Activated CD4-positive, CD25-positive, alpha-beta regulatory T cell treated with anti-CD3 and anti-CD28 coated beads, Interleukin-2, amount 50 U/mL, for 24 hours (primary cell): ENCODE measurements at places on chromosomes 11 and 22.
A peak's percentile ranks its signal among the peaks of the same experiment; 100 is the strongest.

DNA sequence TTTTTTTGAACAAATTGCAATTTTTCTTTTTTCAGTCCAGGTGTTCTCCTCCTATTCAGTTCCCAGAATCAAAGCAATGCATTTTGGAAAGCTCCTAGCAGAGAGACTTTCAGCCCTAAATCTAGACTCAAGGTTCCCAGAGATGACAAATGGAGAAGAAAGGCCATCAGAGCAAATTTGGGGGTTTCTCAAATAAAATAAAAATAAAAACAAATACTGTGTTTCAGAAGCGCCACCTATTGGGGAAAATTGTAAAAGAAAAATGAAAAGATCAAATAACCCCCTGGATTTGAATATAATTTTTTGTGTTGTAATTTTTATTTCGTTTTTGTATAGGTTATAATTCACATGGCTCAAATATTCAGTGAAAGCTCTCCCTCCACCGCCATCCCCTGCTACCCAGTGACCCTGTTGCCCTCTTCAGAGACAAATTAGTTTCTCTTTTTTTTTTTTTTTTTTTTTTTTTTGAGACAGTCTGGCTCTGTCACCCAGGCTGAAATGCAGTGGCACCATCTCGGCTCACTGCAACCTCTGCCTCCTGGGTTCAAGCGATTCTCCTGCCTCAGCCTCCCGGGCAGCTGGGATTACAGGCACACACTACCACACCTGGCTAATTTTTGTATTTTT lies 6.2 kb upstream of the UBE4A start:
- no peak for ATAC-seq

DNA sequence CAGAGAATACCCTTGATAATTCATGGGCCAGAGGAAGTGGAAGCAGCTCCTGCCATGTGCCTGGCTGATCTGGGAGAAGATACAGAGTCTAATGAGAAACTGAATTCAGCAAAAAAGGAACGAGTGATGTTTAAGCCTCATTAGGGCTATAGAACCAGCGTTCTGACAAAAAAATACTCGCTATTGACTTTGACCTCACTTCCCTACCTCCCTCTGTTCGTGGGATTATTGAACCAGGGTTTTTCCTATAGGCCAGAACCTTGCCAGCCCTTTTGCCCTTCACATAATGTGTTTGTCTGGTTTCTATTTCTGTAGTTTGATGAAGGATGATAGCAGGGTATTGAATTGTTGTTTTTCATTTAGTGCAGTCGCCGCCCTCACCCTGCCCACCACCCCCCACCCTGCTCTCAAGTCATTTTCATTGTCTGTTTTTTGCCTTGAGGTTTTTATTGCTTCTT lies 7.6 kb upstream of the RBFOX2 start:
- no peak for ATAC-seq

- ATAC-seq: no peak
Measured at GRCh38 chr11:86440305-86440716, 65.6 kb downstream of the CCDC81 start.

GRCh38 chr11:110000031-110000502 lies 93.1 kb upstream of the ZC3H12C start:
- peak; percentile 90 for ATAC-seq

DNA sequence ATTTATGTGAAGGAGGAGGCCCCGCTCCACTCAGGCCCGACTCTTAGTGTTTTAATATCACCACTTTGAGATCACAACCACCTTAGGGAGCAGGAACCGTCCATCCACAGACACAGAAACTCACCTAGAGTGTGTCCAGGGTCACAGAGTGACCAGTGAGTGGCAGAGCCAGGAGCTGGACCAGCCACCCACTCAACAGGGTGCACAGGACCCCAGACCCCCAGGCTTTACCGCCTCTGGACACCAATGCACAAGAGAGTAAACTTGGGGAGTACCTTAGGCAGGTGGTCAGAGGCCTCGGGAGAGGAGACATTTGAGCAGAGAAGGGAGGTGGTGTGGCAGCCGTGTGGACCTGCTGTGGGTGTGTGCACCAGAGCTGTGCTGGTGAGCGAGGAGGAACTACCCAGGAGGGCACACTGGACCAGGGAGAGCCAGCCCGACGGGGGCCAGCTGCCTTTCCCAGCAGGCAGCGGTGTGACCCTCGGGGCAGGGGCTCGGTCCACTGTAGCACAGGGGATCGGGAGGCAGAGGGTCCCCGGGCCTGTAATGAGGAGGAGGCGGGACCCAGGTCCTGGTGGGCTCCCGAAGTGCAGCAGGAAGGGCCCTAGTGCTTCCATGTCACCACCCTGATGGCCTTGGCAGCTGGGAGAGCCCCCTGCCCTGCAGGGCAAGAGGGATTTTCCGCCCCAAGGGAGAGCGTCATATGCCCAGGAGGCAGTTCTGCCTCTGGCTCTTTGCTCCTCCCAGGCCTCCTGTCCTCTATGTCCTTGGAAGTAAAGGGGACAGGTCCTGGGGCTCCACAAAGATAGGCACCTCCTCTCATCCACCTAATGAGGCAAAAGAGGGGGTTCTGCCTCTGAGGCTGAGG lies 7.5 kb upstream of the NLRP6 start:
- ATAC-seq: no peak

DNA sequence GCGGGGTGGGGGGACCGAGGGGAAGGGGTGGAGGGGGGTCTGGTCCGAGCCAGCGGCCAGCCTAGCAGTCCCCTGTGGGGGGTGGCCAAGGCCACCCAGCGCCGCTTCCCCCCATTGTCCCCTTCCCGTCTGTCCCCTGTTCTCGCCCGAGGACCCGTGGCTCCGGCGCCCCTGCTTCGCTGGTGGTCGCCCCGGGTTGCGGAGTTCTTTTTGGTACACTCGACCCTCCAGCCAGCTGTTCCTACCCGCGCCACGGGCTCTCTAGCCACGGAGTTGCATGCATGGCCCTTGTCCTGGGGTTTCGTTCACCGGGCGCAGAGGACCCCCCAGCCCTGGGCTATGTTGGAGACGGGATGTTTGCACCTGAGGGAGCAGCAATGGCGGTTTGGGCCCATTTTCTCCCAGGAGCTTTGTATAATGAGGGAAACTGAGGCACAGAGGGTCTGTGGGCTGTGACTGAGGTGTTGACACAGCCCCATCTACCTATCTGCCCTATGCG lies 489 bp downstream of the RNF214 start:
- no peak for ATAC-seq

DNA sequence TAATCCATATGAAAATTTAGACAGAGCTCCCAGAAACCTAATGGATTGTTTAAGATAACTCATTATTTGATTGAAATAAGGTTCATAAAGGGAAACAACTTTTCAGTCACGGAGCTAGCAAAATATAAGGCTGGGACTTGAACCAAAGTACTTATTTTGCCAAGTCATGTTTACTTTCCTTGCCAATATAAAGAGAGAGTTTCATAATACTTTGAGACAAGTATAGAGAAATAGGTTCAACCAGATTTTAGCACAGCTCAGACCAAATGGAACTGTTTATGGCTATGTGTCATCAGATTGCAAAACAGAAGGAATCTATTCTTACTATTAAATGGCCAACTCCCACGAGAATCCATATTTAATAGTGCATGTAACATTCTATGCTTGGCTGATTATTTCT lies 1517.5 kb upstream of the TENM4 start:
- no peak for ATAC-seq

DNA sequence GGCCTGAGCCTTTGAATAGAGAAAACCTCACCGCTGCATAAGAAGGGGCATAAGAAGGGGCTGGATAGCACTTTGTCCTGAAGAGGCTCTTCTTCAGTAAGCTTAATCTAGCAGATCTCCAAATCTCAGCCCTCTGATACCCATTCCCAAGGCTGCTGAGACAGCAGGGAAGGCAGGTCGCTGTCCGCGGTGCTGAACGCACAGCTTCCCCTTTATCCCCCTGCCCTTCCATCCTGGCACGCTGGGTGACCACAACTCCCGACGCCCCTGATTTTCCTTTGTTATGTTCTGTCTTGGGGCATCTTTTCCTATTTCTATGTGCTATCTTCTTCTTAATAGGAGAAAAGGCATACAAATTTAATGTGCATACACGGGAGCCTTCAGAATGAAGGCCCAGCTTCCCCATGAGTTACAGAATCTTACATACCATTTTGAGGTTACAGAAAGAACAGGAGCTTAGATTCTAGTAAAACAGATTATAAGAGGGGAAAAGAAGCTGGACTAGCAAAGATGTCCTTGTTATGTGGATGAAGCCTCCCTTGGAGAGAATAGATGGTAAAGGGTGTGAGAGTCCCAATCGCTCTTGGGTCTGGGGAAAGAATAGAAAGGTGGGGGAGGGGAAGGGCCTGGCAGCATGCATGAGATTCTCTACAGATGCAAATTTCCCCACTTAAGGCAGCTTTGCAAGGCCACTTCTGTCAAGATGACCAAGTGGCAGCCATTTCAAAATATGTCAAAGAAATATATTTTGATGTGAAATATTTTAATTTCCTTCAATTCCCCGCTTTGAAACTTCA lies 5.7 kb upstream of the SULT4A1 start:
- ATAC-seq: no peak

DNA sequence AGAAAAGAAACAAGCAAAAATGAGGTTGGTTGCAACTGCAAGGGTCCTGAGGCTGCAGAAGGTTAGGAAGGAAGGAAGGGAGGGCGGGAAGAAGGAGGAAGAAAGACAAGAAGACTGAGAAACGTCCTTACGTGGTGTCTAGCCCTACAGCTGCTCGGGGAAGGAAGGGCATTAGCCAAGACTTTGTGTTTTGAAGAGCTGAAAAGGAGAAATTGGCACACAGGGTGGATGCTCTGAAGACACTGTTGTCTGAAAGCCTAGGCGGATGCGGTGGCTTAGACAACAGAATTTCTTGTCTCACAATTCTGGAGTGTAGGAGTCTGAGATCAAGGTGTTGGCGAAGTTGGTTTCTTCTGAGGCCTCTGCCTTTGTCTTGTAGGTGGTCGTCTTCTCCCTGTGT lies 60.7 kb downstream of the MCM5 start:
- no peak for ATAC-seq

DNA sequence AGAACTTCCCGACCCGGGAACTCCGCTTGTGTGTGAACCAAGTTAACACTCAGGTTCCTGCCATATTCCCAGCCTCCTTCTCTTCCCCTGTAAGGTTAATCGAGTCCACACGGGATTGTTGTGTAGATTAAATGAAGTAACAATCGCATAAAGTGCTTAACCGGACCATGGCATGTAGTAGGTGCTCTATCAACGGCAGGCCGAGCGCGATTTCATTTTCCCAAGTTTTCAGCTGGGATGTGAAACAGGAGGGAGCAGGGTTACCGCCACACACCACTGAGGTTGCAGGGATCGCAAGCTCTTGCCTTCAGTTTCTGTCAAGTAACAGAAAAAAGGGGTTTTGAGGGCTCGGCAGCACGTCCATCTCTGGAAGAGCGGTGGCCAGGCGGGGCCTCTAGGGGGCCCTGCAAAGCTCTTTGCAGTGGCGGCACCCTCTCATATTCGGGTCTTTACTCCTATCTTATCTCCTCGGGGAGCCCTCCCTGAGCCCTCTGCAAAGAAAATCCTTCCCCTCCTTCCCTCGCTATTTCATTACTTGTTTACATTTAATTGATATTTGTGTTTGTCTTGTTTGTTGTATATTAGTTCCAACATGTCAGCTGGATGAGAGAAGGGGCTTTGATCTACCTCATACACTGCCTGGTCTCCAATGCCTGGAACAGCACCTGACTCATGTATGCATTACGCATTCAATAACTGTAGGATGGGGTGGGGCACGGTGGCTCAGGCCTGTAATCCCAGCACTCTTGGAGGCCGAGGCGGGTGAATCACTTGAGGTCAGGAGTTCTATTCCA lies 816 bp upstream of the PLEKHA7 start:
- no peak for ATAC-seq

DNA sequence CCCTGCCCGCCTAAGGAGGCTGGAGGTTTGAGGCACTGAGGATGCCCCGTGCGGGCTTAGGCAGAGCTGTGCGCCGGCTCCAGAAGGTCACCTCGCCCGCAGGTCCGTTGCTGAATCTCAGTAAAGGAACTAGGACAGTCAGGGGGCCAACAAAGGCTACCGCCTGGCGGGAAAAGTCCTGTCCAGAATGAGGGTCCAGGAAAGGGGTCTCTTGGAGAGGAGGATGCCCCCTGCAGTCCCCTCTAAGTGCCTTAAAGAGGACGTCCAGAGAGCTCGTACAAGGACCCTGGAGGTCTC lies 548 bp downstream of the PVALB start:
- ATAC-seq: no peak

GRCh38 chr22:43377548-43377895 lies 34.3 kb upstream of the MPPED1 start:
- ATAC-seq: no peak

- no peak for ATAC-seq
Measured at GRCh38 chr11:71116693-71117040, 135.7 kb downstream of the SHANK2 start.

GRCh38 chr11:57288771-57289579 lies 35.8 kb downstream of the TNKS1BP1 start:
- ATAC-seq: no peak

DNA sequence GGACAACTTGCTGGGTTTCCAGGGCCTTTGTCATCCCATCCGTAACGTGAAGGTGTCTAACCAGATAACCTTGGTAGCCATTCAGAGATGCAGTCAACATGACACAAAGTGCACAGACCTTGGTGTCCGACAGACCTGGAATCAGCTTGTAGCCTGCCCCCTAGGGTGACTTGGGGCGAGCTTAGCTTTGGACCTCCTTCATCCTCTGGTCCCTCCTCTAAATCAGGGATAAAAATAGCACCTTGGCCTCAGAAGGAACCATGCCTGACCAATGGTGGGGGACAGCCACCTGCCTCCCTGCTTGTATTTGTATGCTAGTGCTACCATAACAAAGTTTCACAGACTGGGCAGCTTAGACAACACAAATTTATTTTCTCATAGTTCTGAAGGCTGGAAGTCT lies 3.7 kb downstream of the SNRPD3 start:
- ATAC-seq: no peak

DNA sequence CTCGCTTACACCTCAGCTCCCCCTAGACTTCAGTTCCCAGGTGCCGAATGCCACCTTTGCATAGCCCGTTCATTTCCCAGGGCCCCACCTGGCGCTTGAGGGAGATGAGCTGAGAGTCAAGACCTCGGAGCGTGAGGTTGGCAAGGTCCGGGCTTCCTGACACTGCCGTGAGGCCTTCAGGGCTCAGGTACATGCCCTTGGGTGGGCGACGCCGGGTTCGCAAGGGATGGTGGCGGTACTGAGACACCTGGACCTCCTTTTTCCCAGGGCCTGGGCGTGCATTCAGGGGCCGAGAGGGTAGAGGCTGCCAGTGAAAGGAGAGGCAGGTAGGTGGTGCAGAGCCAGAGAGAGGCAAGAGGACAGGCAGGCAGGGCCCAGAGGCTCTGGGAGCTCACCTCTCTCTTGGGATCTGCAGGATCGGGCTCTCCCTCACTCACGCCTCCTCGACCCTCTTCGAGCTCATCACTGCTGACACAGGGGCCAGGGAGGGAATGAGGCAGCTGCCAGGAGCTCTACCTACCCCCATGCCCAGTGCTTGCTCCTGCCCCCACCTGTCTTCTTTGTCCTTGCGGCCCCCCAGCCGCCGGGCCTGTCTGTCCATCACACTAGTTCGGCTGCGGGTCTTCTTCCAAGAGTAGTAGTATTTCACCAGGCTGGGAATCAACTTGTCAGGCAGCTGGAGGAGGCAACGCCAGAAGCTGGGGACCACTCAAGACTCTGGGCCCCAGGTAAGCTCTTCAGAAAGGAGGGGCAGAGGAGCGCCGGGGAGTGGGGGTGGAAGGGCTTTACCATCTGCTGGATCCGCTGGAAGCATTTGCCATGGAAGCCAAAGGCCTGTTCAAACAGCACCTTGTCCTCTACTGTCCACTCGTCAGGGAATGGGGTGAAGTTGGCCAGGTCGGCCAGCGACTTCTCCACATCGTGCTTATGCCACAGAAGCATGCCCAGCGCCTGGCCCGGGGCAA lies 2.8 kb downstream of the RCOR2 start:
- ATAC-seq: no peak
